Activated CD4-positive, alpha-beta memory T cell treated with anti-CD3 and anti-CD28 coated beads for 36 hours (primary cell): ENCODE measurements at places on chromosomes 6 and 20. TPM values are rescaled to one million over a fixed set of nuclear protein-coding genes. Genes with fewer than 3 reads are reported as not detected.

GRCh38 chr6:80133020-80133419 is 26.5 kb downstream of the BCKDHB start:
- H3K27me3 ChIP-seq: no peaks in the 10 kb centered on the region
- no peaks in the 10 kb centered on the region for H3K4me1 ChIP-seq
- no peak overlapping the region for H3K27ac ChIP-seq
- peak; percentile 40 for DNase-seq
- no peak overlapping the region for H3K4me3 ChIP-seq
- H3K36me3 ChIP-seq: peaks cover 25% of the 10 kb centered on the region

The HLA-G gene
- 0.19 TPM for total RNA-seq

GRCh38 chr6:15987569-15987968 is 141.3 kb upstream of the MYLIP start:
- no peak overlapping the region for H3K27ac ChIP-seq
- H3K36me3 ChIP-seq: no peaks in the 10 kb centered on the region
- no peaks in the 10 kb centered on the region for H3K27me3 ChIP-seq
- H3K4me3 ChIP-seq: no peak overlapping the region

- no peak overlapping the region for H3K27ac ChIP-seq
- DNase-seq: no peak
- H3K4me1 ChIP-seq: no peaks in the 10 kb centered on the region
- H3K4me3 ChIP-seq: no peak overlapping the region
Observed at GRCh38 chr20:1833728-1834726, 61.2 kb upstream of the SIRPA start.

DNA sequence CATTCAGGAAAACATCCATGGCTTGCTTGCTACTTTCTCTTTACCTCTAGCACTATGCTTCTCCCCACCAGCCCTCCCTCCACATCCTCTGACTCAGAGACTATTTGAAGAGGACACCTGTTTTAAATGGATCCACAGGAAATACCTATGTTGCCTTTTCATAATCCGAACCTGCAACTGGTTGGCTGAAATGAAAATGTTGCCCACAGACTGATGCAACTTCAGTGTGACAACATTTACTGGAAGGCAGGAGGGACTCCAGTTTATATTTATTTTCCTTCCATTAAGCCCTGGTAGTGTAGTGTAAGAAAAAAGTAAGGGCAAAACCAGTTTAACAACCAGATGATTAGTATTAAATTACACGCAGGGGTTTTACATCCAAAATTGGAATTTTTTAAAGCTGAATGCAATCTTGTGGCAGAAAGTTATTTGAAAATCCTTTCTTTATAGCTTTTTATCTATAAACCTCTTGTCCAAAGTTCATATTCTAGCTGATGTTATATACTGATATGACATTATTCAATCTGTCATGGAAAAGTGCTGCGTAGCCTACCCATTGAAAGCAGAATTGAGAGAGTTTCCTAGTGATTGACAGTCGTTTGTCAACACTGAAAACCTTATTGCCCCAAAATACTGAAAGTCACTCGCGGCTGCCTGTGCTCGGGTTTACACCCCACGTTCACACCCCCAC is 881 bp upstream of the AIG1 start:
- H3K4me1 ChIP-seq: peaks cover 23% of the 10 kb centered on the region
- H3K36me3 ChIP-seq: no peaks in the 10 kb centered on the region
- DNase-seq: peak; percentile 65
- no peaks in the 10 kb centered on the region for H3K27me3 ChIP-seq

- H3K4me1 ChIP-seq: no peaks in the 10 kb centered on the region
- no peaks in the 10 kb centered on the region for H3K27me3 ChIP-seq
- no peak overlapping the region for H3K4me3 ChIP-seq
- H3K27ac ChIP-seq: no peak overlapping the region
- DNase-seq: no peak
Observed at GRCh38 chr6:111646942-111647341, 41.3 kb upstream of the TRAF3IP2 start.

The OR2H1 gene
- total RNA-seq: not detected

The HUS1B gene
- 1.5 TPM for total RNA-seq

The SPATA25 gene
- total RNA-seq: 0.50 TPM

The IFT52 gene
- 17.0 TPM for total RNA-seq

- no peak overlapping the region for H3K4me3 ChIP-seq
- no peak for DNase-seq
- H3K36me3 ChIP-seq: no peaks in the 10 kb centered on the region
- peaks cover 1% of the 10 kb centered on the region for H3K4me1 ChIP-seq
- peaks cover 13% of the 10 kb centered on the region for H3K27me3 ChIP-seq
Observed at GRCh38 chr6:47788498-47788884, 6.7 kb downstream of the OPN5 start.

GRCh38 chr6:27156874-27157458 is 90.5 kb upstream of the PRSS16 start:
- H3K4me3 ChIP-seq: peak overlapping the region; percentile 66
- no peaks in the 10 kb centered on the region for H3K27me3 ChIP-seq
- DNase-seq: no peak

The F13A1 gene
- total RNA-seq: not detected

GRCh38 chr6:14453712-14454472 is 336.3 kb downstream of the CD83 start:
- DNase-seq: peak; percentile 49
- peaks cover 69% of the 10 kb centered on the region for H3K4me1 ChIP-seq
- H3K4me3 ChIP-seq: peak overlapping the region; percentile 34
- H3K27ac ChIP-seq: peak overlapping the region; percentile 88
- no peaks in the 10 kb centered on the region for H3K27me3 ChIP-seq

GRCh38 chr20:60345106-60345505 is 386.9 kb downstream of the CDH26 start:
- no peak overlapping the region for H3K27ac ChIP-seq
- no peak overlapping the region for H3K4me3 ChIP-seq
- H3K4me1 ChIP-seq: no peaks in the 10 kb centered on the region
- no peaks in the 10 kb centered on the region for H3K36me3 ChIP-seq
- DNase-seq: no peak

DNA sequence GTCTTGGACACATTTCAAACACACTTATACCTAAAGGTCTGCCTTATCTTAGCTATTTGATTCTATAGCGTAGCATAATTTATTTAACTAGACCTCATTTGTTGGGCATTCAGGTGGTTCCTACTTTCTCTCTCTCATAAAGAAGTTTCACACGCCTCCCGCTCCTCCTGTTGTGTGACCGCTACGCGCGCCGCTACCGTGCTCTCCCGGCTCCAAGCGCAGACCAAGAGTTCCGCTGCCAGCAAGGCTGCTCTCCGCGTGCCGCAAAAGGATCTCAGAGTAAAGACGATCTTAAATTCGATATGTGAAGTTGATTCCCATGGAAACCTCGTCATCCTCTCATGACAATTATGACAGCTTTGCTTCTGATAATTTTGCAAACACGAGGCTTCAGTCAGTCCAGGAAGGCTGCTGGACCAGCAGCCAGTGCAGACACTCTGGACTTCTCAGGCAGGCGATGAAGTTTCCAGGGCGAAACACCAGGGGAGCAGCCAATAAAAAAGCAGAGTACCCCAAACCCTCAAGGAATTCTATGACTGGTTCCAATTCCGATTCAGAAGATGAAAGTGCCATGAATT is 20.4 kb downstream of the PRSS16 start:
- peaks cover 50% of the 10 kb centered on the region for H3K27me3 ChIP-seq
- H3K4me1 ChIP-seq: no peaks in the 10 kb centered on the region
- H3K27ac ChIP-seq: no peak overlapping the region
- no peak overlapping the region for H3K4me3 ChIP-seq
- DNase-seq: no peak

The OTOR gene
- not detected for total RNA-seq

The LHFPL5 gene
- not detected for total RNA-seq

DNA sequence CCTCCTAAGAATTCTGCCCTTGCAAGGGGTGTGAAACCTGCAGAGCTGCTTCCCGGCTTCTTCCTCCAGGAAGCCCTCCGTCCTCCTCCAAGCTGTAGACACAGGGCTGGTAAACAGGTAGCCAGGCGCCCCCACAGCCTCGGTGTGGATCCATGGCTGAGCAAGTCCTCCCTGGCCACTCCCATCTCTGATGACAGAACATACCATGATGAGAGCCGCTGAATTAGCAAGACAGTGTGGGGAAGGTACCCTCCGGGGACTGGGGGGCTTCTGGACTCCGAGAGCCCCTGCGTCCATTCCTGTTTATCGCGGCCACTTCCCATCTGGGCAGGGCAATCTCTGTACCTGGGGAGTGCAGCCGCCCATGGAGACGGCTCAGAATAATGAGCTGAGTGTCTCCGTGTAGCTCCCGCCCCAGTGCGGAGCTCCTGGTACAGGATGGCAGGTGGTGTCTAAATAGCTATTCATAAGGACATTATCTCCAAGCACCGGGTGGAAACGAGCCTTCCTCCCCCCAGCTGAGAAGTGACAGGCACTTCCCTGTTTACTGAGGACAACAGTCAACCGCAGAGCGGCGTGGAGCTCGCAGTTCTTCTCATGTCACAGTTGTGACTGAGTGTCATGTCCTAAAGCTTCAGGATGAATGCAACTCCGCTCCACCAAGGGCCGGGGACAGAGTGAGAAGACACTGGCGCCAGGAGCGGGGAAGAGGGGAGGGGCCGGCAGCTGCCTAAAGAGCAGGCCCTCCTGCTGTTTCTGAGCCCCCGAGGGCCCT is 22.7 kb upstream of the NTSR1 start:
- H3K4me3 ChIP-seq: no peak overlapping the region
- peak; percentile 25 for DNase-seq
- peaks cover 3% of the 10 kb centered on the region for H3K27me3 ChIP-seq
- H3K4me1 ChIP-seq: peaks cover 3% of the 10 kb centered on the region
- H3K27ac ChIP-seq: no peak overlapping the region
- no peaks in the 10 kb centered on the region for H3K36me3 ChIP-seq

The PTCRA gene
- total RNA-seq: not detected

The PPP1R16B gene
- total RNA-seq: 114 TPM

DNA sequence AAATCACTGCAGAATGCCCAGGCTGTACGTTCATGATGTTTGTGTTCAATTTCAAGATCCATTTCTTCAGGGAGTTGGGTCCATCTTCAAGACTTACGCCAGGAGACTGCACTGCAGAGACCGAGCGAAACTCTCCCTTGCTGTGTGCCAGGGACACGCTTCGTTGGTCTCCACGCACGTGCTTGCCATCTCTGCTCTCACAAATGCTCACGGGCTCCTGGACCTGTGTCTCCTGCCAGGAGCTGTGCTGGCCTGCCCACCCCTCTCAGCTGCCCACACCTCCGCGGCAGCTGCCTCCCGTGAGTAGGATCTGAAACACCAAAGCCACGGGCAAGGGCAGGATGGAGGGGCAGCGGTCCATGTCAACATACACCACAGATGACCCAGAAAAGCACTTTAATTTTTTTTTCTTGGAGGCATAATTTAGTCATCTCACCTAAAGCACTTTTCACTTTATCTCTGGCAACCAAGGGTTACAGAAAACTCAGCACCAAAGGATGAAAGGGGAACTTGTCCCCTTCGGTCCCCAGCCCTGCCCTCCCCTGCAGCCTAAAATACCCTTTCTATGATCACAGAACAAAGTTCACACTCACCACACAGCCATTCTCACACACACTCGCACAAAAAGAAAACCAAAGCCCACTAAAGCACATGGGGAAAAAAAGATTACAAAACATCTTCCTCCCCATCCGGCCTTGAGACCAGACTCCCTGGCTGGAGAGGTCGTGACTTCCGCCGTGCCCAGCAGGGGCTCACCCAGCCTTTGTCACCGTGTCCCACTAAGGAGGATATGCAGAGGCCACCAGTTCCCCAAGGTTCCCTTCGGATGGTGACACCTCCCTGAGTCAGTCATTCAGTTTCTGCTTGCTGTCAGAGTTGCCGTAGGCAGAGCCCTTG is 137.9 kb downstream of the AGPAT4 start:
- no peak overlapping the region for H3K4me3 ChIP-seq
- DNase-seq: no peak
- no peak overlapping the region for H3K27ac ChIP-seq
- H3K4me1 ChIP-seq: no peaks in the 10 kb centered on the region
- H3K36me3 ChIP-seq: peaks cover 3% of the 10 kb centered on the region

- H3K36me3 ChIP-seq: no peaks in the 10 kb centered on the region
- H3K27me3 ChIP-seq: no peaks in the 10 kb centered on the region
- H3K27ac ChIP-seq: no peak overlapping the region
- DNase-seq: no peak
Observed at GRCh38 chr20:12535770-12536169, 473.0 kb upstream of the SPTLC3 start.

The AKAP7 gene
- total RNA-seq: 4.3 TPM

GRCh38 chr20:36298061-36298460 is 8.1 kb upstream of the DLGAP4 start:
- no peak overlapping the region for H3K4me3 ChIP-seq
- no peak overlapping the region for H3K27ac ChIP-seq
- no peak for DNase-seq
- no peaks in the 10 kb centered on the region for H3K36me3 ChIP-seq

GRCh38 chr20:9072861-9073500 is 4.1 kb downstream of the PLCB4 start:
- peaks cover 7% of the 10 kb centered on the region for H3K27me3 ChIP-seq
- DNase-seq: no peak
- H3K4me1 ChIP-seq: peaks cover 2% of the 10 kb centered on the region

DNA sequence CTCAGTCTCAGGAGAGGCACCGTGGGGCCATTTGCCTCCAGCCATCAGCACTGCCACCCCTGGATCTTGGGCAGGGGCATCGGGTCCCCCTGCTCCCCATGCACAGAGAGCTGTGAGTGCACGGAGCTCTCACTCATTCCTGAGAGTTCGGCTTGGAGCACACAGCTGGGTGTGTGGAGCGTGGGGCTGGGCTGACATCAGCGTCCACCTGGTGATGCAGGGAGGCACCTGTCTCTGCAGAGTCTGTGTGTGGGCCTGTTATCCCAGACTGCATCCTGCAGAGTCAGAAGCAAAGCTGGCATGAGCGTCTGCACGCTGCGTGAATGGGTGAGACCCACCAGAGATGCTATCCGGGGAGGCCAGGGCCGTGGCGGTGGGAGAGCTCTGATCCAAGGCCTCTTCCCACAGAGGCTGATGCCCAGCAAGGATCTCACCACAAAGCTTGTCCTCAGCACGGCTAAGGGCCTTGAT is 248.8 kb upstream of the AFDN start:
- H3K4me1 ChIP-seq: no peaks in the 10 kb centered on the region
- H3K27me3 ChIP-seq: peaks cover 12% of the 10 kb centered on the region
- no peak overlapping the region for H3K4me3 ChIP-seq
- no peak for DNase-seq
- no peaks in the 10 kb centered on the region for H3K36me3 ChIP-seq

The BHLHE23 gene
- not detected for total RNA-seq

DNA sequence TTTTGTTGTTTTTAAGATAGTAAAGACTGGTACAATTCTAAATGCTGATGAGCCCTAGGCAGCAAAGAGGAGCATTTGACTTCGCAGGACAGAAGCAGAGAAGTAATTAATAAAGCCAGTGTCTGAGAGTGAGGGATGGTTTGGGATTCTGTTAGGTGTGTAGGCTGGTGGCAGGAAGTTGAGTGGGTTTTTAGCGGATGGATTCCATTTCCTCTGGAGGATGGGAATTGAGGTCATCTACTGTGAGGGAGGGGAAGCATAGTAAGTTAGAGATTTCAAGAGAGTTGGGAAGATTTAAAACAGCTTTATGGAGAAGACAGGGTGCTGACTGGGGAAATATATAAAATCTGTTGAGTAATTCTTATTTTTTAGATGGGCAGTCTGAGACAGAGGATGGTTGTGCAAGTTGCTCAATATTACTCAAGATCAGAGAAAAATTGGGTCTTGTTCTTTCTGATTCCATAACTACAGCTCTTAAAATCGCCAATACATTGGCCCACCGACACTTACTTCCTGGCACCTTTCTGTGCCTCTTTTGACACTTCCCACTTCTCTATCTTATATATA is 48.8 kb downstream of the PRL start:
- no peaks in the 10 kb centered on the region for H3K4me1 ChIP-seq
- H3K27me3 ChIP-seq: no peaks in the 10 kb centered on the region
- no peak overlapping the region for H3K27ac ChIP-seq
- no peaks in the 10 kb centered on the region for H3K36me3 ChIP-seq

The NEDD9 gene
- total RNA-seq: 26.6 TPM
